ENCODE measurements at places on chromosomes 3 and 15. TPM values are rescaled to one million over a fixed set of nuclear protein-coding genes. Genes with fewer than 3 reads are reported as not detected.

The CCR9 gene
- not detected for polyA plus RNA-seq

The PLSCR5 gene
- not detected for polyA plus RNA-seq

The ACAD9 gene
- 35.1 TPM for polyA plus RNA-seq

The GPR15 gene
- not detected for polyA plus RNA-seq

The SLC2A2 gene
- polyA plus RNA-seq = not detected

The EIF4A2 gene
- 527 TPM for polyA plus RNA-seq

The LSM3 gene
- 3.4 TPM for polyA plus RNA-seq

The MUC20 gene
- polyA plus RNA-seq = 0.19 TPM

The CD86 gene
- polyA plus RNA-seq = 0.12 TPM

The GHSR gene
- not detected for polyA plus RNA-seq

The IMPDH2 gene
- polyA plus RNA-seq = 363 TPM

The SEC22A gene
- polyA plus RNA-seq = 17.1 TPM

The GRM2 gene
- 11.7 TPM for polyA plus RNA-seq

The CYP11A1 gene
- polyA plus RNA-seq = 7.2 TPM

The GUCA1C gene
- polyA plus RNA-seq = not detected

The NTRK3 gene
- polyA plus RNA-seq = 7.4 TPM

The GANC gene
- polyA plus RNA-seq = 6.5 TPM

The MEGF11 gene
- 5.9 TPM for polyA plus RNA-seq

The CEP97 gene
- polyA plus RNA-seq = 1.6 TPM

The GALK2 gene
- 8.7 TPM for polyA plus RNA-seq

The LNP1 gene
- polyA plus RNA-seq = 6.6 TPM

The SNRPN gene
- polyA plus RNA-seq = 1,396 TPM

The POPDC2 gene
- 1.2 TPM for polyA plus RNA-seq

The MCTP2 gene
- polyA plus RNA-seq = 2.9 TPM

All from H1 (cell line).